ENCODE measurements at places on chromosomes 6 and 20.
A peak's percentile ranks its signal among the peaks of the same experiment; 100 is the strongest.

DNA sequence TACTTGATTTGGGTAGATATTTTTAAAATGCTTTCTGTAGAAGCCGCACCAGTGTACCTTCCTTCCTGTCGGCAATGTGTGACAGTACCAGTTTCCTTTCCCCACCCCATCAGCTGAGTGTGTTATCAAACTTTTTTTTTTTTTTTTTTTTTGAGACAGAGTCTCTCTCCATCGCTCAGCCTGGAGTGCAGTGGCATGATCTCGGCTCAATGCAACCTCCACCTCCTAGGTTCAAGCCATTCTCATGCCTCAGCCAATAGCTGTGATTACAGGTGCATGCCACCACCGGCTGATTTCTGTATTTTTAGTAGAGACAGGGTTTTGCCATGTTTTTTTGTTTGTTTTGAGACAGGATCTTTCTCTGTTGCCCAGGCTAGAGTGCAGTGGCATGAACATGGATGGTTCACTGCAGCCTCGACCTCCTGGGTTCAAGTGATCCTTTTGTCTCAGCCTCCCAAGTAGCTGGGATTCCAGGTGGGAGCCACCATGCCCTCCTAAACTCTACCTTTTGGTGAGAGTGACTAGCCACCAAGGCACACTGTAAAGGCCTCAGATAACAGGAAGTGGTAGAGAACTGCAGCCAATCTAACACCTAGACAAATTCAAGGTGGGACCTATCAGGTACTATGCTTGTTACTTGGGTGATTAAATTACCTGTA, 26.5 kb upstream of the ZBTB22 start:
- DNase-seq, result no peak

GRCh38 chr6:12608016-12608860, 108.3 kb upstream of the PHACTR1 start:
- no peak for DNase-seq

DNA sequence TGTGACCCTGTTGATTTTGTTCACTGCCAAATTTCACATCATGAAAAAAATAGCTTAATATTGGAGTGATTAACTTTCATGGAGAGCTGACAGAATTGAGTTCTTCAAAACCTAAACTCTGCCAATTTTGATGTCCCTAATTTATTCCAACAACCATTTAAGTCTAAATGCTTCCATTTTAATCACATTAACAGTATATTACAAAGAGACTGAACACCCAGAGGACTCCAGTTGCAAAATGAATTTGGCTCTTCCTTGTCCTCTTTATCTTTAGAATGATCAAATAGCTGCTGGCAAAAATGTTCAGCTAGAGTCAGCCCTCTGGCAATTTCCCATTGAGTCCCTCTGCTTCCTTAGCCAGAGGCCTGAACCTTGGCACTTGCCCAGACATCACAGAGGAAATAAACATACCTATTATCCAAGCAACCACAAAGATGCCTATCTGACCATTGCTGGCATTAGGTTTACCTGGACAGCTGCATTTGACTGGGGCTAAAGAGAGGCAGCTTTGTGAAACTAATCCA, 299.0 kb upstream of the STXBP5 start:
- DNase-seq, result no peak

DNA sequence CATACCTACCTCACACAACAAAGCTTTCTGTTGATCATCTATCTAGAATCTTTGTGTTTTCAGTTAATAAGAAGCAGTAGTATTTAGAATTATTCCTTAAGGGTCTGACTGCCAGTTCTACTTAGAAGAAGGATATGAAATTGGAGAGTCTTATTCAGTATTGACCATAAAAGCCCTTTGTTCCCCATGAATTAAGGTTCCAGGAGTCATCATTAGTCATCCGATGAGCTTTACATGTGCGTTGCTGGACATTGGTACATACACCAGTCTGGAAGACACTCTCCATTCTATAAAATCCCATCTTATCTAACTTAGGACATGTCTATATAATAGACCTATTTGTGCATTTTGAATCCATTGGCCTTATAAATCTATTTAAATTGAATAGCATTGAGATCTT, 34.4 kb upstream of the RNF217 start:
- DNase-seq, result no peak

DNA sequence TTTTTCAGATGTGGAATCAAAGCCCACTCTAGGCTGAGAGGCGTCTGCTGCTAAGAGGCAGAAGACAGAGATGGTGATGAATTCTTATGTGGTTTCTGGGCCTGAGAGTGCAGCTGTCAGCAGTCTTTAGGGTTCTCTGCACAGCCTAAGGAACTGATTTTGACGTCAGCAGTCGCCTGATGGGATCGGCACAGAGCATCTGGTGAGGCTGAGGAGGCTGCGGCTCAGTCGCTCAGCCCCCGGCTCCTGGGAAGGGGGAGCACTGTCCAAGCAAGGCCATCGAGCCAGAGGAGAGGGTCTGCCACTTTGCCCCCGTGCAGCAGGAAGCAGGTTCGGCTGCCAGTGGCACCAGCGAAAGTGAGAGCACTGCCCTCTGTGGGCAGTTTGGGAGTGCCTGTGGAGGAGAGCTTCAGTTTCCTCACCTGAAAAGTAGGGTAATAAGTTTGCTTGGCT, 92.5 kb downstream of the TCP11 start:
- DNase-seq, result no peak

- no peak for DNase-seq
These were observed 36.2 kb downstream of the PDRG1 start for GRCh38 chr20:31915491-31916280.

DNA sequence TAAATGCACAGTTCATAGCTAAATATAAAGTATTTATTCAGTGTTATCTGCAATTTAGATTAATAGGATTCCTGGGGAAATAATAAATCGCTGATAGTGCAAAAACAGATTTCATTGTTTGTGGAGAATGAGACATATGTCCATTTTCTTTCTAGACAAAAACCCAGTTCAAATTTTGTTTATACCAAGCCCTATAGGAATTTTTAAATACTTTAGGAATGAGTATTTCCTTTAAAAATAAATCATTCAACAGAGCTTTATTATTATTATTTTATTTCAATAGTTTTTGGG, 86.5 kb downstream of the METTL24 start:
- no peak for DNase-seq

- DNase-seq, result no peak
These were observed 923 bp downstream of the GMDS start for GRCh38 chr6:2244261-2245102.

DNA sequence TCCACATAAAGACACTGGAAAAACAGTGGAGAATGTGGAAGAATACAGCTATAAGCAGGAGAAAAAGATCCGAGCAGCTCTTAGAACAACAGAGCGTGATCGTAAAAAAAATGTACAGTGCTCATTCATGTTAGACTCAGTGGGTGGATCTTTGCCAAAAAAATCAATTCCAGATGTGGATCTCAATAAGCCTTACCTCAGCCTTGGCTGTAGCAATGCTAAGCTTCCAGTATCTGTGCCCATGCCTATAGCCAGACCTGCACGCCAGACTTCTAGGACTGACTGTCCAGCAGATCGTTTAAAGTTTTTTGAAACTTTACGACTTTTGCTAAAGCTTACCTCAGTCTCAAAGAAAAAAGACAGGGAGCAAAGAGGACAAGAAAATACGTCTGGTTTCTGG, 57.1 kb downstream of the MAP3K4 start:
- no peak for DNase-seq

- DNase-seq, result no peak
These were observed 43.2 kb downstream of the GRM4 start for GRCh38 chr6:34102696-34103095.

GRCh38 chr20:24880356-24880755, 68.7 kb upstream of the CST7 start:
- no peak for DNase-seq

- no peak for DNase-seq
These were observed 5.9 kb upstream of the SERINC3 start for GRCh38 chr20:44527716-44528199.

- DNase-seq, result no peak
These were observed 172.4 kb downstream of the CD24 start for GRCh38 chr6:106802139-106802538.

GRCh38 chr6:137646484-137646883, 152.3 kb upstream of the OLIG3 start:
- no peak for DNase-seq

GRCh38 chr6:55011034-55011433, 163.3 kb upstream of the HCRTR2 start:
- no peak for DNase-seq

DNA sequence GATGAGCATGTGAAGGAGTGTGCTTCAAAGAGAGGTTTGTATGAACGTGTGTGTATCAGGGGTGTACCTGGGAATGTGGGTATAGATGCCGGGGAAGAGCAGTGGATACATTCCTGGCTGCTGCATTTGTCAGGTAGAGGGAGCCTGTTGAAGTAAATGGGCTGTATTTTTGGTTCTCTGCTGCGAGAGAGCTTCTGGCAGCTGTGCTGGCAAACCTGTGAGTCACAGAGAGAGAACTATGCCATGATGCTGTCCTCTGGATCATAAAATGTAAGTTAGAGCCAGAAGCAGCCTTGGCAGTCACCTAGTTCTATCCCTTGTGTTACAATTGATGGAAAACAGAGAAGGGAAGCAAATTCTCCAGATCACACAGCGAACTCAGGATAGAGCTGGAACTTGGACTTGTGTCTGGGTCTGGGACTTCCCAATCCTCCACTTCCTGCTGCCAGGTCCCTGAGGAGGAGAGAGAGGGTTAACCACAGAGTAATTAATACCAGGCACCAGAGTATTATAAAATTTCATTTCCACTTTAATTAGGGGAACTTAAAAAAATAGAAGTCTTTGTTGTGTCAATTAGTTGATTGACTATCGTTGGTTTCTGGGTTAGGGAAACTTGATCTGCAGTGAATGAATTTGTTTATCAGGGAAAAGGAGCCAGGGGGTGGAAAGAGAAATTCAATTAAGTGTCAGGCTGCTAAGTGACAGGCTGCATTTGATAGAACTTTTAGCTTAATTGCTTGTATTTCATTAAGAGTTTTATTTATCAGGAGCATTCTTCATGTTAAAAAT, 41.1 kb upstream of the GTSF1L start:
- DNase-seq, result no peak

- no peak for DNase-seq
These were observed 6.4 kb downstream of the OSBPL2 start for GRCh38 chr20:62244644-62245108.

- no peak for DNase-seq
These were observed 172.1 kb upstream of the OLIG3 start for GRCh38 chr6:137666202-137666774.

DNA sequence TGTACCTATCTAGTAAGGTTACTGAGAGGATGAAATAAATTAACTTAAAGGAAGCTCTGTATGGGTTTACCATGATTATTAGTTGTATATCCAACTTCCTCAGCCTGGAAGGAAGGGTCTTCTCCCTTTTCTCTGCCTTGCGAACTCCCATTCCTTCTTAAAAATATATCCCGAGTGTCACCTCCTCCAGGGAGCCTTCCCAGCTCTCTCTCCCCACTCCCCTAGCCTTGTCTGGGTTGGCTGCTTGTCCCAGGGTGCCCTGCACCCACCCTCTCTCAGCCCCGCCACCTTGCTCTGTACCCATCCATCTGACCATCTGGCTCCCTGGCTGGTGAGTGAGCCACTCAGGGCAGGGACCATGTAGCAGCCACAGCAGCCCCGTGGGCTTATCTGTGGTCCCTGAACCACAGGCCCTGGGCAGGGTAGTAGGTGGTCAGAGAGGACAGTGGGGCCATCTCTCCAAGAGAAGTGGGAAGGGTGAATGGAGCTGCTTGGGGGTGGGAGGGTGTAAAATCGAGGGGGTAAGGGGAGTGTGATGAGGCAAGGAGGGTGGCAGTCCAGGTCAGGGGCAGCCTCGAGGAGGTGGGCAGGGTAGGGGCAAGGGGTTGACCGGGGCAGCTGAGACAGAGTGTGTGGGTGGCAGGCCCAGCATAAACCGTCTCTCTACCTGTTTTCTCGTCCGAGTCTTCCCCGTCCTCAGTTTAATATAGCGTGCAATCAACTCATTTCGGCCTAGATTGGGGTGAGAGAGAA, 12.8 kb downstream of the TEAD3 start:
- no peak for DNase-seq

GRCh38 chr6:138184230-138184629, 22.5 kb downstream of the ARFGEF3 start:
- DNase-seq, result no peak

DNA sequence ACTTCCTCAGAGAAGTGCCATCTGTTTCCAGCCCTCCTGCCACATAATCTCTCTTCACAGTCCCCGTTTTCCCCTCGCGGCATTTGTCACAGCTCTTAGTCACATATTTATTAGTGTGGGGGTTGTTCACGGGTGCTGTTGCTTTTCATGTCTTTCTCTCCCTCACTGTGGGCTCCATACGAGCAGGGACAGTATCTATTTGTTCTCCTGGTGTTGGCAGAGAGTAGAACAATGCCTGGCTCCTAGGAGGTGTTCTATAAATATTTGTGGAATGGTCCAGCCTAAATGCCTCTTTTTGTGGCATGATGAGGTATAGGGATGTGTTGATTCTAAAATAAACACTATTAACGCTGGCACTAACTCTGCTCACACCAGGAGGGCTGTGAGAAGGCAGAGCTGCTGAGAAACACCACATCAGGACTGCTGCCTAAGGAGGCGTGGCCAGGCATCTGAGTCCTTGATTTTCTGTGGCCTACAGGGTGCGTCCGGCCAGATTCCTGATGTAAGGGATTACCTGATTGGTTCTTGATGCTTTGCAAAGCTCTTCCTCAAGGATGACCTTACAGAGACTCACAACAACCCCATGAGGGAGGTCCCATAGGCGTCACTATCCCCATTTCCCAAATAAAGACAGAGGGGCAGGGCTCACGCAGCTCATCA, 219.8 kb upstream of the ARID1B start:
- no peak for DNase-seq

DNA sequence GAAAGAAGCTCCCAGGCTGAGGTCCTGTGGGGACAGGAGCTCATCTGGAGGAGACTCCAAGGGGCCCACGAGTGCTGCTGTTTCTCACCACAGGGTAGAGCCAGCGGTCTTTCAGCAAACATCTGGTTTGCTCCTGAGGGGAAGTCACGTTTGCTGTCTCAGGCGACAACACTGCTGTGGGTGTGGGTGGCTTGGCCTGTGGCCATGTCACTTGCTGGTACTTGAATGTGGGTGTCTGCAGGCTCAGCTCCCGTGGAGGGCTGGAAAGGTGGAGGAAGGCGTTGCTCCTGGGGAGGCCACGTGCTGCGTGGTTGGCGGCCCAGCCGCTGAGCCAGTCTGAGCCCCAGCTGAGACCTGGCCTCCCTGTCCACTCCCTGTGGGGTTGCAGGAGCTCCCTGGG, 52.8 kb upstream of the MPC1 start:
- peak; percentile 33 for DNase-seq

DNA sequence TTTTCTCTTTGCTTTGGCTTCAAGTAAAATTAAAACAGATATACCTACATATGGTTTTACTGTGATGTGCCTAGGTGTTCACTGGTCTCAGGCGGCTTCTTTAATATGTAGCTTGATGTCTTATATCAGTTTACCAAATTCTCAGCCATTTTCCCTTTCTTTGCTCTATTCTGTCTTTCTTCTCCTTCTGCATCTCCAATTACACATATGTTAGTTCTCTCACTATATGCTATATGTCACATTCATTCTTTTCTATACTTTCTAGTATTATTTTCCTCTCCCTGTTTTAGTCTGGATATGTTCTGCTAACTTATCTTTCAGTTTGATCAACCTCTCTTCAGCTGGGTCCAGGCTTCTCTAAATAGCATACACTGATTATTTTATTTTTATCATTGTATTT, 14.4 kb upstream of the WFDC8 start:
- DNase-seq, result no peak

GRCh38 chr6:15888798-15889772, 226.3 kb upstream of the DTNBP1 start:
- no peak for DNase-seq

GRCh38 chr20:46261456-46262253, 46.6 kb downstream of the CDH22 start:
- no peak for DNase-seq

GRCh38 chr6:139055709-139056108, 27.2 kb downstream of the ABRACL start:
- no peak for DNase-seq
